ENCODE measurements at places on chromosomes 16 and 17. TPM values are rescaled to one million over a fixed set of nuclear protein-coding genes. Genes with fewer than 3 reads are reported as not detected.

ADCY9 gene
- 10.0 TPM for total RNA-seq

CCL4L2 gene
- not detected for total RNA-seq

C17orf50 gene
- not detected for total RNA-seq

TMED6 gene
- total RNA-seq: 0.19 TPM

KRT25 gene
- total RNA-seq: not detected

CACNA1H gene
- under 0.01 TPM for total RNA-seq

MMP28 gene
- 11.3 TPM for total RNA-seq

CHST4 gene
- total RNA-seq: not detected

RGS11 gene
- total RNA-seq: 2.9 TPM

TPSAB1 gene
- not detected for total RNA-seq

NTN3 gene
- total RNA-seq: under 0.01 TPM

MAPT gene
- under 0.01 TPM for total RNA-seq

RND2 gene
- total RNA-seq: 0.10 TPM

GRIN2C gene
- 0.19 TPM for total RNA-seq

LUC7L3 gene
- 19.6 TPM for total RNA-seq

MTSS2 gene
- 31.7 TPM for total RNA-seq

AIPL1 gene
- total RNA-seq: not detected

CD300LB gene
- total RNA-seq: not detected

NPIPA5 gene
- 2.4 TPM for total RNA-seq

CCDC154 gene
- total RNA-seq: 0.10 TPM
